COR-L47 (cell line): ENCODE measurements at places on chromosomes 2 and 18.

DNA sequence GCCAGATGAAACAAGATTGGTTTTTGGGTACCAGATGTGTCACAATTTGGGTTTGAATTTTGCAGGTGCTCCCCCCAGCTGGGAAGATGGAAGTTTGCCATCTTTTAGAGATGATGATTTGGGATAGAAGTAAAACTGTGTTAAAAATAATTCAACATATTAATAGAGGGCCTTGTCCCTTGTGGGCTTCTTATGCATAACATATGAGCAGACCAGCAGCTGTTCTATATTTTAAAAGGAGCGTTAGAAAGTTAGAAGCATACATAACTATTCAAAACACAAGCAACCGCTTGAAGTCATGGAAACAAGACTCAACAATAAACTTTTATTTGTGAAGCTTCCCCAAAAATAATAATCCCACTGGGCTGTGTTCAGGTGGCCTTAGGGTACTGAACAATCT, 62.8 kb downstream of the EFEMP1 start:
- DNase-seq: no peak

- DNase-seq: no peak
Measured at GRCh38 chr2:150882751-150883612, 378.7 kb downstream of the RBM43 start.

- no peak for DNase-seq
Measured at GRCh38 chr18:12061685-12062084, 32.0 kb upstream of the ANKRD62 start.

GRCh38 chr18:69691008-69691760, 256.5 kb downstream of the CD226 start:
- DNase-seq: no peak
